ENCODE measurements at places on chromosomes 7 and 10.

DNA sequence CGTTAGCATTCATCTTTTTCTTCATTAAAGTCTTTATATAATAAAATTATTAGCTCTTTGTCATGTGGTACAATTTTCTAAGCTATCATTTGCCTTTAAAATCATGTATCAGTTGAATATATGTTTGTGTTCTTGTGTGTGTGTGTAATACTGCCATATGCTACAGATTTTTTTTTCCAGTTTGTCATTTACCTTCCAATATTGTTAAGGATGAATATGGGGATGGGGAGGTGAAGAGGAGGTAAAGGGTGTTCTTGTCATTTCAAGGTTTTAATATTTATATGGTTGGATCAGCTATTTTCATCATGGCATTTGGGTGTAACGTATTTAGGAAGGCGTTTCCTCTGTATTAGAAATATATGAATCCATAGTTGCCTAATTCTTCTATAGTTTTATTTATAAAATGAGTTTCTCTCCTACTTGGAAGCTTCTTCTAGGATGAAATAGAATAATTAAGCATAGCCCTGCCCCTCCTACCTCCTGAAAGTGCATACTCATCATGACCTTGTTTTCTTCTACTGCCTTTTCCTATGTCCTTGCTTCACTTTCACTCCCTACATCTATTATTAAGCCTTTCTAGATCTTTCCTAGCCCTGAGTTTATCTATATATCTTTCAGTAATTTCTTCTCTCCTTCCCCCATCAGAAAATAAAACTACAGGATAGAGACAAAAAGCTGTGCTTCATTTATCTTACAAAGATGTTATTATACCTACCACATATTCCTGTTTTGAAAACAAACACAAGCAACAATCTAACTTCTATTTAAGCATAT is 25.1 kb downstream of the RAB18 start:
- no peak for DNase-seq

DNA sequence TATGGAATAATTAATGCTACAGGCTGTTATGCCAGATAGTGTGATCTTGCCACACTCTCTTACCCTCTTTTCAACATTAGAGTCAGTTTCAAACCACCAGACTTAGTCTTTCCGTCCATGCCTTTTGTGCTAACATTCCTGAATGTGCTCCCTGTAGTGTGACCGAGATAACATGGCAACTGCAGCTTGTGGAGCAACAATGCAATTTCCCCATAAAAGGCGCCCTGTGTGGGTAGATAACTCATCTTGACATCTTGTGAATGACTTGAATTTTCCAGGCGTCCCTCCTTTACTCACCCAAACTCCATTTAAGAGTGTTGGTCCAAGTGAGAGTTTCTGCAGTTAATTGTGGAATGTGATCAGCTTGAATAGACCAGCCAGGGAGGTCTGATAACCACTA is 99.6 kb downstream of the DNAH11 start:
- no peak for DNase-seq

- no peak for DNase-seq
These were observed 24.9 kb downstream of the ZNF783 start for GRCh38 chr7:149286811-149287400.

DNA sequence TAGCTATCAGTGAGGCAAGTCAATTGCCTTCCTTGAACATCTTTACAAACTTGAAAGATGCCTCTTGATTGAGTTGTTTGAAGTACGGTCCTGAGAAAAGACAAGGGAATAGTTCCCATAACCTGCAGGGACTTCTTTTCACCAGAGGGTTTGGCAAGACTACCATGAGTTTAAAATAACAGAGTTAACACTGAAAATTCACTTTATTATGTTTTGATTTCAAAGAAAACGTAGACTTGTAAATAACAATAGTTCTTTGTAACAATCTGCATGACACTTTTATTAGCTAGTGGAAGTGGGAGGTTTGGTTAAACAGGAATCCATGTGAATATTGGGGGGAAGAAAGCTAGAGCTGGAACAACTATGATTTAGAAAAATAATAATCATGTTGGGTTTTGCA is 49.5 kb downstream of the WNT2 start:
- no peak for DNase-seq

GRCh38 chr10:131187274-131187673 is 124.2 kb downstream of the TCERG1L start:
- DNase-seq: no peak

DNA sequence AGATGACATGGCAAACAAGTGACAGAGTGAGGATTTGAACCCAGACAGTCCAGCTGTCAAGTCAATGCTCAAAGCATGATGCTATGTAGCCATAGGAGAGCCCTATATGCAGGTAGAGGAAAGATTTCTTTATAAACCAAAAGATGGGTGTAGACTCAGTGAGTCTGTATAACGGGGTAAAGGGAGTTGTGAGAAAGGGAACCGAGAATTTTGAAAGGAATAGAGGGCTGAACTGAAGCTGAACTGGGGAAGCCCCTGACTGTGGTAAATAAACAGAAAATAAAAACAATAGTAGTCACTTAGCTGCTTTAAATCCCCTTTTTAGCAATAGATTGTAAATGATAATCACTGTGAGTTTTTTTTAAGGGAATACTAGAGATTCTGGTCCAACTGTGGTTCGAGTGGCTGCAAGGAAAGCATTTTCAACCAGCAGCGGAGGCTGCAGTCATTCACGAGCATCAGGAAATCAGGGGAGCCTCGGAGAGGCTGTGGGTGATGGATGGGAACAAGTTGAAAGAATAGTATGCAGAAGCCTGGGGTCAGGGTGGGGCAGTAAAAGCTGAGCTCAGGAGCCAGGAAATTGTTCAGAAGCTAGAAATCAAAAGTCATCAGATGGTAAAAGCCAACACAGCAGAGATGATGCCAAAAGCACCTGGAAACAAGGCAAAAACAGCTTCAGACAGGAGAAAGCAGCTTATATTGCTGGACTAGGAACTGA is 393.5 kb downstream of the GFRA1 start:
- no peak for DNase-seq

- peak; percentile 67 for DNase-seq
These were observed 27.8 kb downstream of the MRC1 start for GRCh38 chr10:17836942-17837341.

DNA sequence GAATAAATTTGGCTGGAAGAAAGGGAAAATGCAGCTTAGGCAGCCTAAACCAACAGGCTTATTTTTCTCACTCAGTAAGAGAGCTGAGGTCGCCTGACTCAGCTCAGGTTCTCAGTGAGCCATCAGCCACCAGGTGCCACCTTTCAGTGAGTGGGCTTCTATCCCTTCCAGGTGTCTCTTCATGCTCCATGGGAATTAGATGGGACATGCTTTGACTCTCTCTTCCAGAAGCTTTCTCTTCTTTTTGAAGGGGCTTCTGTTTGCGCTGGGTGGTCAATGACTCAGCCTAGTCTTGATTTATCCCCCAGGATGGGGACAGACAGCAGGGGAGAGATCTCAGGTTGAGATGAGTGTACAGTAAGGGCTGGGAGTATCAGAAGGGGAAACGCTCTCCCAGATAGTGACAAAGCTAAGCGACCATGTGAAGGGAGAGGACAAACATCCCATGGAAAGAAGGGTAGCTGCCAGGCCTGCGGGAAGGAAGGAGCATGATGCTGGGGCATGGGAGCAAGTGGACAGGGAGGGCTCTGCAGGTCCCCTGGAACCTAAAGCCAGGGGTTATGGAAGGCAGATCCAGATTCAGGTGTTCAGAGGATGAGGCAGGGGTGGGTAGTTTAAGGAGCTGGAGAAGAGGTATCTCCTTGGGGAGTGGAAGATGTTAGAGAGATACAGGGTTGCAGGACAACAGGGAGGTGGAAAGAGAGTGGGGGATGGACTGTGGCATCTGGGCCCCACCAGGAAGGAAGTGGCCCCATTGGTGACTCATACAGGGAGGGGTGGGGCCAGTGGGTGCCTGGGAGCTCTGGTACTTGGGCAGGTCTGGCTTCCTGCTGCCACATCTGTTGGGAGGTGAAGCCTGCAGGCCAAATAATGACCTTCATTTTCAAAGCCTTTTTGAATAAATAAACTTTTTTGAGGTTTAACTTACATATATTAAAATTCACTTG is 32.5 kb downstream of the OGDH start:
- peak; percentile 83 for DNase-seq

GRCh38 chr10:24958091-24958720 is 5.8 kb upstream of the PRTFDC1 start:
- no peak for DNase-seq

- DNase-seq: no peak
These were observed 1.2 kb upstream of the UNCX start for GRCh38 chr7:1231214-1232102.

DNA sequence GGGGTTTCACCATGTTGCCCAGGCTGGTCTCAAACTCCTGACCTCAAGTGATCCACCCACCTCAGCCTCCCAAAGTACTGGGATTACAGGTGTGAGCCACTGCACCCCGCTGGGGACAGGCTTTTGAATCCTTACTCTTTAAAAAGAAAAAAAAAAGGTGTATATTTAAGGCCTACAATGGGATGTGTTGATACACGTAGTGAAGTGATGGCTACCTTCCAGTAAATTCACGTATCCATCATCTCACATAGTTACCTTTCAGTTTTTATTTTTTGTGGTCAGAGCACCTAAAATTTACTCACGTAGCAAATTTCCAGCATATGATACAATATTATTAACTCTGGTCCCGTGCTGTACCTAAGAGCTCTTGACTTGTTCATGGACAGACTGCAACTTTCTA is 119.5 kb upstream of the INSYN2A start:
- DNase-seq: no peak

GRCh38 chr10:22766693-22767092 is 52.3 kb upstream of the PIP4K2A start:
- no peak for DNase-seq
